ENCODE measurements at places on chromosomes 1 and 21.

DNA sequence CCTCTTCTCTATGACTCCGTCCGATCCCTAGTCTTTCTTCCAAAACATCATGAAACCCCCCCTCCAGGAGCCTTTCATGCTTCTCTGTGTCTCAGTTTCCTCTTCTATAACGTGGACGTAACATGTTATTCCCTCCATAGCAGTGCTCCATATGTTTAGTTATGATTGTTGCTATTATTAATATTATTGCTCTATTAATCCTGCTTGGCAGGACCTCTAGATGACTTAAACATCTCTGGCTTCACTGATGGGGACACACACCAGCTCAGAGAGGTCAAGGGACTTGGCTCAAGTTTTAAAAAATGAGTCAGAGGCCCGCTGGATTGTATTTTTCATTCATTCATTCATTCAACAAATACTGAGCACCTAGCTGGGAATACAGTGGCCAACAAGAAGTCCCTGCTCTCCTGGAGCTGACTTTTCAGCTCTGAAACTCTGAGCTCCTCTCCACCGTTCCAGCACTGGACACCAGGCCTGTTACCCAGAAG is 404 bp upstream of the CPLANE2 start:
- no peak for DNase-seq

GRCh38 chr1:84972377-84972987 is 24.4 kb downstream of the MCOLN2 start:
- no peak for DNase-seq

GRCh38 chr1:21951226-21951870 is 14.2 kb upstream of the HSPG2 start:
- DNase-seq, result no peak

DNA sequence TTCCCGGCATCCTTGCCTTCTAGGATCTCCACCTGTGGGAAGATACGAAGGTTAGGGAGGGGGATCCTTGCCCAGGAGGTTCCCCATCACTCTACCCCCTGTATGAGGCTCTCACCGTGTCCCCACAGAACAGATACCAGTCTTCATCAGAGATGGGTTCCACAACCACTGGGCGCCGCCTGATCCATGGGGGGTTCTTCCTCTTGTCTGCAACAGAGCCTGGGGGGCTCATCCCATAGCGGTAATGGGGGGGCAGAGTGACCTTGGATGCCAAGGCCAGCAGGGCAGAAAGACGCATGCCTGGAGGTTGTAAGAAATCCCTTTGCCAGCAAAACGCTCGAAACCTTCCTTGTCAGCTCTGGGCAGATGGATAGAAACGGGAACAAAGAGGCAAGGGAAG is 2.5 kb downstream of the MRPL24 start:
- DNase-seq, result no peak

- no peak for DNase-seq
Observed at GRCh38 chr1:33370301-33370700, 49.4 kb upstream of the A3GALT2 start.

- DNase-seq, result peak; percentile 91
Observed at GRCh38 chr1:201019321-201019977, 4.1 kb downstream of the KIF21B start.

DNA sequence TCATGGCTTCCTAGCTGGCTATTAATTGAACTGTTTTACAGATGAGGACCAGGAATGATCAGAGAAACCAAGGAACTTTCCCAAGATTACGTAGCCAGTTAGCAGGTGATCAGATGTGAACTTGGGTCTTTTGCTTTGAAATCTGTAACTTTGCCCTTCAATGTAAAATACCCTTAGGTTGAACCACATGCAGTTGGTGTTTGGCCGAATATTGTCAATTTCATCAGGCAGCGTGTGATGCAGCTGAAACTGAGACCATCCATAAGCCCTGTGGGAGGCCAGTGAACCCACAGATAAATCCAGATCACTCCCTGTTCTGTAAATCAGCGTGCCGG is 150.8 kb downstream of the ETS2 start:
- DNase-seq, result no peak

GRCh38 chr1:101474039-101474665 is 237.3 kb downstream of the S1PR1 start:
- no peak for DNase-seq

DNA sequence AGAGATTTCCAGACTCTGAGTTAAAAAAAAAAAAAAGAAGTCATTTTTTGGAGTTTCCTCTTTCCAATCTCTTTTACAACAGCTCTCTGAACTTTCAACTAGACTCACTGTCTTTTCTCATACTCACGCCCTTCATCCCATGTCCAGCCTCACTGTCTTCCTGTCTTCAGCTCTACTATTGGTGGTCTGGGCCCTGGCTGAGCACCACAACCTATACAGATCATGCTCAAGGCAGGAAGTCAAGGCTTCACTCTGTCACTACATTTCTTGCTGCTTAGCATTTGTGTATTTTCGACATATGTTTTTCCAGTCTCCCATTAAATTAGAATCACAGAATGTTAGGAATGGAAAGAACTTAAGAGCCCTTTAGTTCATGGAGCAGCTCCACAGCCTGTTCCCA is 106.4 kb upstream of the PPP2R5A start:
- no peak for DNase-seq

DNA sequence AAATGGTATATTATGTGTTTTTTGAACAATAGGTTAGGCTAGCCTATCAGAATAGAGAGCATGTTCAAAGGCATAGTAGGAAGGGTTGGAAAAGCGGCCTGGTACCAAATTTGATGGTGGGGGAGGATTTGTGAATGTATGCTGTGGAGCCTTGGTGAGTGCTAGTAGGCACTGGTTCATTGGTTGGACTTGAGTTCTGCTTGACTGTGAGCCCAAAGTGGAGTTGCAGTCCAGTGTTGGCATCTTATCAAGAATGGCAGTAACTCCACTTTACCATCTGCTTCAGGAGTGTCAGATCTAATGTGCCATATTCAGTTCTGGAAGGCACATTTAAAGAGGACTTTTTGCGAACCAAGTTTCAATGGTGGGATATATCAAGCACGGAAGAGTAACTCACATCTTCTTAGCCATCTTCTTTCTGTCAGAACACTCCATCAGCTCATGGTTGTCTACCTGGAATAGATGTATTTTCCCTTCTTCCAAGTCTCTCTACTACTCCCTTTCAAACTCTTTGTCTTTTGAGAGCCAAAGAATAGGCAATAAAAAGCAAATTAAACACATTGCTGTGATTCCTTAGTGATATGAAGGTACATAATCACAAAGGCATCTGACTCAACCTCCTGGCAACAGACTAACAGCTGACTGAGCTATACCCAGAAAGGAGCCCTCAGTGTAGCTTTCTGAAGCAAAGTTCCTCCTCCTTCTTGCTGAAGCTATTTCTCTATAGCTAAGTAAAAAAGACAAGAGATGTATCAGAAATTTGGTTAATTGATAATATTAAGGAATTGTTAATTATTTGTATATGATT is 21.7 kb downstream of the LRRC8B start:
- no peak for DNase-seq

- DNase-seq, result no peak
Observed at GRCh38 chr1:232627645-232628334, 2.1 kb downstream of the SIPA1L2 start.

GRCh38 chr1:48222501-48223242 is at the start of gene SLC5A9:
SLC5A9 (plus strand) TSS chr1:48222716; CDS start chr1:48222737, 21 bp downstream.
- DNase-seq, result no peak

- DNase-seq, result no peak
Observed at GRCh38 chr1:194081444-194081843, 895.0 kb upstream of the B3GALT2 start.

- DNase-seq, result no peak
Observed at GRCh38 chr1:164466429-164466828, 92.6 kb upstream of the PBX1 start.

DNA sequence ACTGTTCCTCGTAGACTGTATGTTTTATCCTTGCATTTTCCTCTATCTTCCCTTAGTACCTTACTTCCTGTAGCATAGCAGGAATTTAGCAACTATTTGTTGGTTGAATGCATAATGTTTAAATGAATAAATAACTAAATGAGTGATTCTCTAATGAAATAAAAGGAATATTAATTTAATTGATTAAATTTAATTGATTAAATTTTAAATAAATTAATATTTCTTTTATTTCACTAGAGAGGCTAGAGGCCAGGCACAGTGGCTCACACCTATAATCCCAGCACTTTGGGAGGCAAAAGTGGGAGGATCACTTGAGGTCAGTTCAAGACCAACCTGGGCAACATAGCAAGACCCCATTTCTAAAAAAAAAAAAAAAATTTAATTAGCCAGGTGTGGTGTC is 25.8 kb downstream of the C8B start:
- no peak for DNase-seq

- no peak for DNase-seq
Observed at GRCh38 chr1:171898941-171899340, 57.6 kb downstream of the DNM3 start.

DNA sequence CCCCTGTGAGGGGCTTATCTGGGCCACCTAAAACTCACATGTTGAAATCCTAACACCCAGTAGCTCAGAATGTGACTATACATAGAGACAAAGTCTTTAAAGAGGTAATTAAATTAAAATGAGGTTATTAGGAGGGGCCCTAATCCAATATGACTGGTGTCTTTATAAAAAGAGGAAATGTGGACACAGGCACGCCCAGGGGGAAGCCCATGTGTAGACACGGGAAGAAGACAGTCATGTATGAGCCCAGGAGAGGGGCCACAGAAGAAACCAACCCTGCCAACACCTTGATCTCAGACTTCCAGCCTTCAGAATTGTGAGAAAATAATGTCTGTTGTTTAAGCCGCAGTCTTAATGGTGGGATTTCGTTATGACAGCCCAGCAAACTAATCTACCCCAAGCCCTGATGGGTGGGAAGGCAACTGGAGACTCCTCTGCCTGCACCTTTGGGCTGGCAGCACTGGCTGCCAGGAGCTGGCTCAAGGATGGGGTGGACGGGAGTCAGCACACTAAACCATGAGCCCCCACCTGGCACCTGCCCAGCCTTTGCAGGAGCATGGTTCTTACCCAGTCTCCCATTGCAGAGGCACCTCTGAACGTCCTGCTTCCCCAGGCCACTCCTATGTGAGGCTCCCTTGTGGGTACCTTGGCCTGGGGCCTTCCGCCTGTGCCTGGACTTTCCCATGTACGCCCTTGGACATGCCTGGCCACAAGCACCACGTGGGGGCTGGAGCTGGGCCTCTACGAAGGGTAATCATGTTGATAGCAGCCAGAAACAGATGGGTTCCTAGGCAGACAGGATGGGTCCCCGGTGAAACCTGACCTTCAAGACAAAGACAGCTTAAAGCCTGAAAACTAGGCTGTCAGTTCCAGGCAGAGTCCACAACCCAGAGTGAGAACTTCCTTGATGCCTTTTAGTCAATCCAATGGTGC is 57.1 kb upstream of the DMRTB1 start:
- DNase-seq, result peak; percentile 11

DNA sequence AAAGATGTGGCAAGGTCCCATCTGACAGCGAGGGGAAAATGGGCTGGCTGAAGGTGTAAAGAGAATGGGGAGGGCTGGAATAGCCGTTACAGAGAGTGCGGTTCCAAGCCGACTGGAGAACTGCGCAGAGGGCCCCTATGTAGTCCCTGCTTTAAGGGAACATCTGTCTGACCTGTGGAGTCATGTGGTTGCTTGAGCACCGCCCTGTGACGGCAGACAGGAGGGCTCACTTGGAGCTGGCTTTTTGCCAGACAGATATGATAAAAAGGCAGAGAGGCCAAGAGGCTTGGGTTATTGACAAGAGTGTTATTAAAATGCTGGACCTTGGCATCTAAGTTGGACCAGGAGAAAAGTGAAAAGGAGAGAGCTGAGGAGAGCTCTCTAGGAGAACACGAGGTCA is 5.9 kb upstream of the PTPRF start:
- no peak for DNase-seq

DNA sequence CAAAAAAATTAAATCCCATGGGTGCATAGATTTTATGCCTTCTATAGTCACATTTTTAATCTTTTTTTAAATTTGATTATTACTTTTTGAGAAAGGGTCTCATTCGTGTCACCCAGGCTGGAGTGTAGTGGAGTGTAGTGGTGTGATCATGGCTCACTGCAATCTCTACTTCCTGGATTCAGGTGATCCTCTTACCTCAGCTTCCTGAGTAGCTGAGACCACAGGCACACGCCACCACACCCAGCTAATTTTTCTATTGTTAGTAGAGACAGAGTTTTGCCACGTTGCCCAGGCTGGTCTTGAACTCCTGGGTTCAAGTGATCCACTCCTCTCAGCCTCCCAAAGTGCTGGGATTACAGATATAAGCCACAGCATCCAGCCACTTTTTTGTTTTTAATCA is 10.4 kb downstream of the CBR3 start:
- no peak for DNase-seq

- no peak for DNase-seq
Observed at GRCh38 chr21:38712664-38713063, 93.1 kb upstream of the ETS2 start.

GRCh38 chr1:29851691-29852090 is 615.4 kb downstream of the PTPRU start:
- DNase-seq, result no peak

GRCh38 chr1:26280333-26281042 is 602 bp downstream of the SH3BGRL3 start:
- peak; percentile 52 for DNase-seq

DNA sequence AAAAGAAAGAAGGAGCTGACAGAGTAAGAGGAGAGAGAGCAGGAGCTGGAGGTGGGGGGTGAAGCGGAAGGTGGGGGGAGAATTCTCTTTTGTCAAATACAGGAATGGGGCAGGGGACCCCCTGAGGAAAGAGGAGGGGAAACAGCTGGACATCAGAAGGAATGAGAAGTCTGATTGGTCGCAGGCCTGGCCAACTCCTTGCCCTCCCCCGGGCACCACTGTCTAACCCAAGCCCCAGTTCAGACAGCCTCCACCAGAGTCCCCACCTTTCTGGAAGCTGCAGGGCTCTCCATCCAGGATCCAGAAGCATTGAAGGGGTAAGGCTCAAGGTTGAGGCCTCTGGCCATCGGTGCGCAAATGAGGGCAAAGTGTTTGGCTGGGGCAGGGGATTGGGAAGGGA is at the start of gene OPTC:
OPTC (plus strand) TSS at position 253 of the 400 bp plus-strand sequence. CDS start 1,853 bp downstream, outside the sequence.
- no peak for DNase-seq

GRCh38 chr1:230825761-230826160 is 42.6 kb downstream of the C1orf198 start:
- DNase-seq, result no peak

DNA sequence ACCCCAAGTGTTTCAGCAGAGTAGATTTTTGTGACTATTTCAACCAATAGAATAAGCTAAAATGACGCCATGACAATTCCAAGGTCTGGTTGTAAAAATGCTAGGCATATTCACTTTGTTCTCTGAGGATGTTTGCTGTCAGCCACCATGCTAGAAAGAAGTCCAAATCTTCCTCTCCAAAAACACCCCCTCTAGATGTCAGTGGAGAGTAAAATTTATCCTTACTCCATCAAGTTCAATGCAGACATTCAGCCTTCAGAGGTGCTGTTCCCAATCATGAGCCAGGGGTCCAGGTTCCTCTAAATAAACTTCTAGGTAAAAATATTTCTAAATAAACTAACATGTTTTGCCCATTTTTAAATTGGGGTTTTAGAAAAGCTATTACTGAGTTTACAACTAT is 395.4 kb upstream of the ADAMTS5 start:
- no peak for DNase-seq

Measured in stimulated activated CD8-positive, alpha-beta memory T cell treated with anti-CD3 and anti-CD28 coated beads, Interleukin-4, amount 100 ng/mL, for 48 hours (primary cell).